Hematopoietic multipotent progenitor cell treated with erythropoietin and hydrocortisone succinate and interleukin-3 and kit ligand, for 4 days (in vitro differentiated cells): ENCODE measurements at places on chromosomes 7 and 10.

- no peak for DNase-seq
Observed at GRCh38 chr10:78130966-78131710, 97.5 kb downstream of the RPS24 start.

DNA sequence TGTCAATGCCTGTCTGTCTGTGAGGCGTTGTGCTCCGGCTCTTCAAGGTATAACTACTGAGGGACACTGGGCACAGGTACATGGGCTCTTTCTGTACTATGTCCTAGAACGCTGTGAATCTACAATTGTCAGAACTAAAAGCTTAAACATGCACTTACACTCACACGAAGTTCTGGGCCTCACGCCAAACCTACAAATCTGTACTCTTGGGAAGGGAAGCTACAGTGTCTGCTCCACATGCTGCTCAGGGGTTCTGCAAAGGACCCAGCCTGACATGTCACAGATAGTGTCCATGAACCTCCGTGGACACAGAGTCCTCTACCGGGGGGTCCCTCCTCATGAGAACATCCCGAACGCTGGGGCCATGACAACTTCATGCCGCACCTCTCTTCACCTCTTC lies 268.7 kb downstream of the WDR37 start:
- DNase-seq: no peak

DNA sequence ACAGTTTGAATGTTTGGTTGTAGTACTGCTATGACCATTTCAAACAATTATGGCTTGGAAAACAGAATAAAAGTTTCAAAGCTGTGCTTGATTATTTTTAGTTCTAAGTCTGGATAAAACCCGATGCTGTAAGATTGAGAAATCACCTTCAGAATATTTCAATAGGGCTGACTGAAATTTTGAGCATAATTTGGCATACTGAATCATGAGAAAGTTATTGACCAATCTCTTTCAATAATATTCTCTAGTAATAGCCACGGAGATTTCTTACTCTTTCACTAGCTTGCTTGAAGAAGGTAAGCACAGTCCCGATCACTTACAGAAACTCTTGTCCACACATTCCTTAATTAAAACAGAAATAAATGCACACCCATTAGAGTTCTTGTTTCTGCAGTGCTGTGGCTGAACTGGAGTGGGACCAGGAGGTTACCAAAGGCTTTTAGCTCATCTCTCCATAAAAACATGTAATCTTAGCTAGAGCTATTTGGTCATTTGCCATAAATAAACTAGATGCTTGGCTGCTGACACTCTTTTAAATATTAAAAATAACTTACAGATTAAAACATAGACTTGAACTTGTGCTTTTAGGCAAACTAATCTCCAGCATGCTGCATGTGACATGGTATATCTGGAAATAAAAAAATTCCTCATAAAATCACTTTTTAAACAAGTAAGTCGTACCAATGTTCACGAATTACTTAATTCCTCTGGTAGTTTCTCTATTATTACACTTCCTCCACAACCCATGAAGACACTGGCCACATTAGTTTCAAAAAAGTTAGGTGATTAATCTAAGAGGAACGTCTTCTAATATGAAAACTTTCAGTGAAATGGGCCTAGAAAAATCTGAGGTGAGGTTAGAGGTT lies 97.8 kb downstream of the AGMO start:
- no peak for DNase-seq

GRCh38 chr7:128402356-128402755 lies 7.4 kb downstream of the IMPDH1 start:
- DNase-seq: no peak

DNA sequence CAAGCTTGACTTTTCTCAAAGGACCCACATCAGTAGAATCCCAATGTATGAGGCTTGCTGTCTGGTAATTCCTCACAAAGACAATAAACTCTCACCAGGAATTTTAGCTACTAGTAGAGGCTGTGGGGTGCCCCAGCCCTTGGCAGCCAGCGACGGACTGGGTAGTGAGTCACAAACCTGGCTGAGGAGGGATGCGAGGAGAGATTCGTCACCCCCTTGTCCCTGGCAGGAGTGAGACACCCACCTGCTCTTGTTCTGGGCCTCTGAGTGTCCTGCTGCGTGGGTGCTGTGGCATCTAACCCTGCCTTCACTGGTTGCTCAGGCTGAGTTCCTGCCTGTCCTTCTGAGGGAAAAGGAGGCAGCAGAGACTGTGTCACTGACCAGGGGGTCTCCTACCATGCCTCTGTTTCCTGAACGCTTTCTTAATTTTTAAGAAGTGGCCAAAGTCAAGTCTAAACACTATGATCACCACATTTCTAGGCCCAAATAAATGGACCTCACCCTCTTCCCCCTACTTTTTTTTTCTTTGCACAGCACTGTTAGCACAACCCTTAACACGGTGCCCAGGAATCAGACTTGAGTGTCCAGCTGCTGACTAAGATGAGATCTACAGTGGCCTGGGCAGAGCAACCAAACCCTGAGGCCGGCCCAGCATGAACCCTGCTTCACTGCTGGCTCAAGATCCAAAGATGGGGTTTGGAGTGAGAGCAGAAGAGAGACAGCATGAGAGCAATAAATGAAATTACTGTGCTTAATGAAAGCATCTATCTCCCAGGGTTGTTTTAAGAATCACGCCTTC lies 146.4 kb downstream of the ANLN start:
- no peak for DNase-seq

DNA sequence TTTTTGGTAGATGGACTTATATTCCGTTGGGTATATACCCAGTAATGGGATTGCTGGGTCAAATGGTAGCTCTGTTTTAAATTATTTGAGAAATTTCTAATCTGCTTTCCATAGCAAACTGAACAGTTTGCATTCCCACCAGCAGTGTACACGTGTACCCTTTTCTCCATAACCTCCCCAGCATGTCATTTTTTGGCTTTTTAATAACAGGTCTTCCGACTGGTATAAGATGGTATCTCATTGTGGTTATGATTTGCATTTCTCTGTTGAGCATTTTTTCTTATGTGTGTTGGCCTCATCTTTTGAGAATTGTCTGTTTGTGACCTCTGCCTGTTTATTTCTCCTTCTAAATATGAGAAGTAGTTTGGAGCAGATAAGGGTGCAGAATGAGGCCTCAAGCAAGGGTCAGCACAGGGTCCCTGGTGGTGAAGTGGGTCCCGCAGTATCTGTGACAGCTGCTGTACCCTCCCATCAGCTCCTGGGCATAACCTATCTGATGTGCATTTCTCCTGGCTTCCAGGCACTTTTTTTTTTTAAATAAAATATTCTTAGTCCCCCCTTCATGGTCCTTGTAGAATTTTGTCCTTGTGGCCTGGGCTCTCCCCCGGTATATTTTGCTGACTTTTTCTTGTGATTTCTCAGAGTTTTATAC lies 73.5 kb downstream of the PROSER2 start:
- peak; percentile 73 for DNase-seq

- DNase-seq: peak; percentile 8
Observed at GRCh38 chr7:122014697-122015096, 129.4 kb downstream of the AASS start.

GRCh38 chr7:100155553-100156317 lies 2.8 kb downstream of the TRAPPC14 start:
- no peak for DNase-seq

- peak; percentile 89 for DNase-seq
Observed at GRCh38 chr7:128697302-128697905, 25.3 kb downstream of the GARIN1A start.

GRCh38 chr10:75019370-75019769 lies 92.1 kb upstream of the SAMD8 start:
- peak; percentile 75 for DNase-seq

- no peak for DNase-seq
Observed at GRCh38 chr10:13784067-13784466, 197.3 kb downstream of the PRPF18 start.

GRCh38 chr7:103573479-103574058 lies 127.6 kb upstream of the SLC26A5 start:
- peak; percentile 66 for DNase-seq

DNA sequence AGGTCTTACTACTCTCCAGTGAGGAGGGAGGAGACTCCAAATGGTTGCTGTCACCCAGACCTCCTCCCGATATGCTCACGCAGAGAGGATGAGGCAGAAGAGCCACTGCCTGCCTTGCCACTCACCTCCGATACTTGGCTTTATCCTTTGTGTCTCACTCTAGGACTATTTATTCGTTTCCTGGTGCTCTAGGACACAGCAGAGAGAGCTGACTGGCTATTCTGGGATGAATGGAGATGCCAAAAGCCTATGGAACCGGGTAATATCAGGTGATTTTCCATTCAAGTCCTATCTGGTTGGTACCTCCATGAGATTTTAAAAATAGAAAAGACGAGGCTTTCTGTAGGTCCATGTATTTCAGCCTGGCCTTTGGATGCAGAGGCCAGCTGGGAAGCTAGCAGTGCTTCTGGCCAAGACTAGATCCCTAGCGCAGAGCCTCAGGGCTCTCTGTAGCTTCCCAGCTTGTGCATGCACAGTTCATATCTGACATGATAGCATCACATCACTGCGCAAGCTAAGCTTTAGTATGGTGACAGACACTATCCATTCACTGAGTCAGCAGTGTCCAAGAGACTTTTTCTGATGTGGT lies 239.0 kb upstream of the ANKRD30A start:
- DNase-seq: no peak

GRCh38 chr10:62806251-62806650 lies 1.7 kb downstream of the ADO start:
- DNase-seq: no peak

DNA sequence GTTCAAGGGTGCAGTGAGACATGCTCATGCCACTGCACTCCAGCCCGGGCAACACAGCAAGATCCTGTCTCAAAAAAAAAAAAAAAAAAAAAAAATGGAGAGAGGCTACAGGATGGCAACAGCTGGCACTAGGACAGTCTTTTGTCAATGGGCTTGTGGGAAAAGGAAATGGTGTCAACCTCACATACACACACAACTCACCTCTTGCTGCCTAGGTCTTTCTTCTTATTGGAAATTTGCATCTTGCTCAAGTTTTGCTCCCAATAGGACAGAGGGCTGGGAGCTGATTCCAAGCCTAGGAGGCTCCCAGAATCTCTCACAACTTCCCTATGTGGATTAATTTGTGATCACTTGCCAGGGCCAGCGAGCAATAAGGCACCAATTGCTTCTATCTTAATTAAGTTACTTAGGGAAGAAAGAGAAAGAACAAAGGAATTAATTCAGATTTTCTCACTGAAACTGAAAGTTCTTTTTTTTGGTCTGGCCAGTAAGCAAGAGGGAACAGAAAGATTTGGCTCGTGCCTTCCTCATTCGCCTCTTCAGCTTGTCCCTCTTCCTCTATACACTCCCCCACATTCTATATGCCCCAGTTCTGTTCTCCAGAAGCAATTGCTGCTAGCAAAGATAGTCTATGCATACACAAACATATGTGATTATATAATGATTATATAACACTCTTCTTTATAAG lies 33.8 kb downstream of the MAP3K8 start:
- DNase-seq: peak; percentile 60

DNA sequence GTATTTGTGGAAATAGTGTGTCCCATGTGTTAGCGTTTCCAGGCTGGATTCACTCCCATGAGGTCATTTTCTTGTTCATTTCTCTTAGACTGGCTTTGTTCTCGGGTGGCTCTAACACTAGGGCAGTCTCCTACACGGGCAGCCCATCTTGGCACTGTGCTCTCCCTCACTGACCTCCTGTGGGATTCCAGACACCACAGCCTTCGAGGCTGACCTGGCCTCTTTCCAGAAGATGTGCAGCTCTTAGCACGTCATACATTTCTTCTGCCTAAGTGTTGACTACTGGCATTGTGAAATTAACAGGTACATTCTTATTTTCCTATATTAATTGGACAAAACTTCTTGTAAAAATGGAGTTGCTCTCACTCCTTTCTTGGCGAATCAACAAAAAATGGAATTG lies 72.8 kb downstream of the INSYN2A start:
- DNase-seq: no peak

DNA sequence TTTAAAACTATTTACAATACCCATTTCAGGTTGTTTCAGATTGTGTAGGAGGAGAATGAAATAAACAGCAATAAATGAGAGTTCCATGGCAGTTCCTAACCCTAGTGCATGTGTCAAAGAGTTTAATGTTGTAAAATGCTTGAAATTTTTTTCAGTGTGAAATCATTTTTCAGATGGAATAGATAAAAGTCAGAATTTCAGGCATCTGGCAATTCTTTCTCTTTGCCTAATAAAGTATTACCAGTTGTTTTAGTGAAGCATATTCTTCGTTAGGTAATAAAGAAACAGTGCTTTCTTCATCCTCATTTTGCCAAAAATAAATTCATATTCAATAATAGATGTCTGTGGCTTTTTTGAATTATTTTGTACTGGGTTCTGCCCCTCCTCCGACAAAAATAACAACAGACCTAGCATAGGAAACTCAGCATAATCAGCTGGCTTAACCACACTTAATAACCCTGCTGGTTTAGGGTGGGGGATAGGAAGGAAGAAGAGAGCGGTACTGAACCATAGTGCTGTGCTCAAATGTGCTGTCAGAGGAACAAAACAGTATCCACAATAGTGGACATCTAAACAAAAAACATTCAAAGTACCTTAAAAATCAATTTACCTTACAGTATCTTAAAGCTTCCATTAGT lies 39.1 kb downstream of the MINDY3 start:
- peak; percentile 52 for DNase-seq

GRCh38 chr7:77351539-77352004 lies 64.6 kb downstream of the GSAP start:
- DNase-seq: peak; percentile 94

GRCh38 chr7:98174334-98175259 lies 36.6 kb upstream of the BHLHA15 start:
- DNase-seq: no peak

DNA sequence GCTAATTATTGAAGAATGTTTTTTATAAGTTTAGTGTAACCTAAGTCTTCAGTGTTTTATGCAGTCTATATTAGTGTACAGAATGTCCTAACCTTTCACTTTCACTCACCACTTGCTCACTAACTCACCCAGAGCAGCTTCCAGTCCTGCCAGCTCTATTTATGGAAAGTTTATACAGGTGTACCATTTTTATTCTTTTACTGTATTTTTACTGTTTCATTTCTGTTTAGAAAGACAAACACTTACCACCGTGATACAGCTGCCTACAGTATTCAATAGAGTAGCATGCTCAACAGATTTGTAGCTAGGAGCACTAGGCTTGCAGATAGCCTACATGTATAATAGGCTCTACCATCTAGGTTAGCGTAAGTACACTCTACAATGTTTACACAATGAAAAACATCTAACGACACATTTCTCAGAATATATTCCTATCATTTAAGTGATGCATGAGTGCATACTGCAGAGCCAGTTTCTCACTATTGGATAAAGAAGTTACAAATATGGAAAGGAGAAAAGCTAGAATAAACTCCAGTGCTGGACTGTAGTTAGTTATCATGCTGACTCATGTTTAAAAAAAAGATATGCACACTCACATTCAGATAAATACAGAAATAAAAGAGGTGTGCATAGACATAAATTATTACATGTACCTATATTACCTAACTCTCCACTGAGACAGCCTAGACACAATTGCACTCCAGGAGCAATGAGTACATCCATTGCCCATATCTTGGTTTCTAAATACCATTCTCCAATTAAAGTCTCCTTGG lies 30.4 kb downstream of the STEAP1B start:
- DNase-seq: no peak

DNA sequence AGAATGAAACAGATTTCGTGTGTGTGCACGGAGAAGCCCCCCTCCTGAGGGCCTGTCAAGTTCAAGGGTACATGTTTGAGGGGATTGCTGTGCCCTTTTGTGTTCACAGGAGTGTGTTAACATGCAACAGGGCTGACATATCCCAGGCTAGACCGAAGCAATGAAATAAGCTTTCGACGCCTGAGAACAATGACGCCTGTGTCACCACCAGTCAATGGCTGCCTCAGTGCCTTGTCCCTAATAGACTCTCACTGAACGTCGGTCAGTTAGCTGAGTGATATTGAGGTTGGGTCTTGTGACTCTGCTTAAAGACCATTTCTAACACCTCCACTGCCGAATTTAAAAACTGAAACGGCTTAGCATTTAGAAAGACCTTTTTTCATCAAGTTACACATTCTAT lies 175.2 kb upstream of the TCF7L2 start:
- no peak for DNase-seq
